Head of caudate nucleus (tissue), 42 donors: ENCODE measurements at places on chromosomes 4 and X.
A peak's percentile ranks its signal among the peaks of the same experiment; 100 is the strongest.

DNA sequence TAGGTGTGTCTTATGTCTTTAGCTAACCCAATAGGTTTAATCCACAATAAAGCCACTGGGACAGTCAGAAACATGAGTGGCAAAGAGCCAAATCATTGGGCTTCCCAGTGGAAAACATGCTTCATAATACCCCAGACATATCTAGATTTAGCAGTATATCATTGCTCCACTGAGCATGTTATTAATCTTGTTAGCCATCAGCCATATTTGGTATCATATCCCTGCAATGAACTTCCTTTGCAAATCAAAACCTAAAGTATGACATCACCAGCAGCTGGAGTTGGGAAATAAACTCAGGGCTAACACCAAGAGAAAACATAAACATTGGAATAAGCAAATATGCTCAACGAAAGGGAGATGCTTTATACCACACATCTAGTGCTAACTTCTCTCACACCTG lies 280.8 kb upstream of the NOCT start:
- no peak for DNase-seq

DNA sequence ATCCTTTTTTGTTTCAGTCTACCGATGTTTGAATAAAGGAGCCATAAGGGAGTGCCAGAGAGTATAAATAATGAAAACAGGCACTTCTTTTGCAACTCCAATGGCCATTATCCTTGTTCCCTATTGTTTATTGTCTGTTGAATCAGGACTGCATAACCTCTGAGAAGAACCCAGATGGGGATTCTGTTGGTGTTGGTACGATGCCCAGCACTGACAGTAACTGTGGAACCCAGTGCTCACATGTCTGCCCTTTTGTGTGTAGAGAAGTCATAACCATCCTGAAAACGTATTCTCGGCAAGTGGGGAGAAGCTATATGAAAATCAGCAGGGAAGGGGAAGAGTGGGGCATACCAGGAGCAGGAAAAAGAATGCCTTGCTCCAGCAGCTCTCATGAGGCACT lies 195.1 kb upstream of the EDNRA start:
- DNase-seq: peak; percentile 43

DNA sequence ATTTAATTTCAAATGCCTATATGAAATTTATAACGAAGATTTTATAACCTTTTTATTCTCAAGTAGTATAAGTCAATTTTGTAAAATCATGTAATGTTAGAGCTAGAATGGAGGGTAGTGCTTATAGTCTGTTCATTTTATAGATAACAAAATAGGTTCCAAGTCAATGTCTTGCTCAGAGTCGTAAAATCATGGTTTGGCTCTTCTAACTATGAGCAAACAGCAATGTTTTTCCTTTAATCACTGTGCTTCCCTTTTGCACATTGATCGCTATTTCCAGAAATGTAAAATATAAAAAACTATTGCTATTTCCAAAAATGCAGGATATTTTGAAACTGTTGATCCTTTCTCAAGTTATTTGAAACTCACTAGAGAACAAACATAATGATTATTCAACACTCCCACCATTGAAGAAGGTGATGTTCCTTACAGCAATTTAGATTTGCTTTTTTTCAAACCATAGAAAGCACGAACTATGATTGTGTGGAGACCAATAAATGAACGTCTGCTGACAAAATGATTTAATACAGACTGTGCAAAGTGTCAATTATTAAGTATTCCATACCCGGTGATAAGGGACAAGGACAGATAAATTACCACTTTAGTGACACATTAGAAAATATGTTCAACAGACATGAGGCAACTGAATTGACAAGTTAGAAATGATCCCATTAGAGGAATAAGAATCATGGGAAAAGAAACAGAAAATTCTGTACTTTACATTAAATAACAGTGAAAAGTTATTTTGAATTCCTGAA lies 412.1 kb upstream of the TECRL start:
- DNase-seq: no peak

GRCh38 chr4:41506130-41506529 lies 31.8 kb upstream of the LIMCH1 start:
- no peak for DNase-seq

- DNase-seq: no peak
Observed at GRCh38 chrX:121639781-121640180, 592.4 kb downstream of the GLUD2 start.

GRCh38 chr4:95432466-95432865 lies 116.3 kb downstream of the UNC5C start:
- DNase-seq: no peak

GRCh38 chr4:65653740-65654361 lies 16.4 kb downstream of the EPHA5 start:
- no peak for DNase-seq

DNA sequence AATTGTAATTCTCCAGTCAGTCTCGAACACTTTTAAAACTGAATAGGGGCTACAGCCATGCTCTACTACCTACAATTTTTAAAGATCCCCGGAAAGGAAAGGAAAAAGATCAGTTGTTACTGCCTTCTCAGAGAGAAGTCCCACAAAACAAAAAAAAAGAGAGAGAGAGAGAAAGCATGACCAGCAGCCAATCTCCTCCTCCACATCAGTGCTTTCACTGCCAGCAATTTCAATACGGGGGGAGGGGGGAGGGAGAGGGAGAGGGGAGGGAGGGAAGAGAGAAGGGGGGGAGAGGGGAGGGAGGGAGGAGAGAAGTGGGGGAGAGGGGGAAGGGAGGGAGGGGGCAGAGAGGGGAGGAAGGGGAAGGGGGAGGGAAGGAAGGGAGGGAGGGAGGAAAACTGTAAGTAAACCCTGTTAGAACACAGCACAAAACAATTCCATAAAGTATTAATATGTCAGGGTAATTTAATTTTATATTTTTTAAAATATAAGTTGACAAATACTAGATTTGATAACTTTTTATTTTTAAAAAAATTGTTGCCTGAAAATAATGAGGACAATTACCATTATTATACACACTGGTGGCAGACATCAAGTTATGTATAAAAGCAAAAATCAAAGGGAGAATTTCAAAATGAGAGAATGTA lies 108.0 kb downstream of the LRBA start:
- DNase-seq: no peak
